ENCODE measurements at places on chromosomes 7 and 10.
A peak's percentile ranks its signal among the peaks of the same experiment; 100 is the strongest.

- no peak for DNase-seq
Observed at GRCh38 chr7:7959979-7960670, 8.5 kb upstream of the GLCCI1 start.

DNA sequence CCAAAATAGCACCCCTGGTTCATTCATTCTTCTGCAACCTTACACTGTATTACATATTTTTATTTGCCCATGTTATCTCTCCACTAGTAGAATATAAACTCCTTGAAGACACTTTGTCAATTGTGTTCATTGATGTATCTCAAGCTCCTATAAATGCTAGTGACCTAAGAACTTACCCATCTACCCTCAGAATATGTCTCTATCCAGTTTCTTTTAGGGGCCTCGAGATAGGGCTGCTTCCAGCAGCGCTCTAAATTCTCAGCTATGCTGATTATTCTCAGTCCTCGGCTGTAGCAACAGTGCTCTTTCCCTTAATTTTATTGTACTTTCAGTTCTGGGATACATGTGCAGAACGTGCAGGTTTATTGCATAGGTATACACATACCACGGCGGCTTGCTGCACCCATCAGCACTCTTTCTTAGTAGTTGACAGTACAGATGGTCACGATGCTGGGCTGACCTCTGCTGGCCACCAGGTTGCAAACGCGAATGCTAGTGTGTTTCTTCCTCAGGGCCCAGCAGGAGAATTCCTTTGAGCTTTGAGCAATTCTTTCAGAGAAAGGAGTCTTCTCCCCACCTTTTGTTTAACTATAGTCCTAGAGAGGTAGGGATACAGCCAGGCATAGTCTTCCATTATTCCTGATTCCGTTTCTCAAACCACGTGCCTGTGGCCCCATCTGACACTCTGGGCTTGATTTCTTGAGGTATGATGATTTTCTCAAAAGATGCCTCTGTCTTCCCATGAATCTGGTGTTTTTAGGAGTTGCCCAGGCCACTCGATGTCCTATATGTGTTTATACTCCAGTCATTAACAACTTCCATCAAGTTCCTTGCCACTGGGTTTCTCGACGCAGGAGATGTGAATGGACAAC lies 49.1 kb upstream of the CDC14C start:
- peak; percentile 9 for DNase-seq

GRCh38 chr10:109933984-109934565 lies 10.8 kb upstream of the XPNPEP1 start:
- no peak for DNase-seq

- DNase-seq: no peak
Observed at GRCh38 chr10:123527151-123527550, 139.0 kb upstream of the GPR26 start.

- no peak for DNase-seq
Observed at GRCh38 chr7:92496876-92497275, 19.1 kb upstream of the ERVW-1 start.

- no peak for DNase-seq
Observed at GRCh38 chr10:34153663-34154382, 661.3 kb downstream of the PARD3 start.

Data from NCI-H1417 treated with DMSO at 0.1 percent for 48 hours (cell line).